ENCODE measurements at places on chromosomes 16 and 17.

- no peak for DNase-seq
Observed at GRCh38 chr16:19029980-19030379, 37.4 kb upstream of the COQ7 start.

DNA sequence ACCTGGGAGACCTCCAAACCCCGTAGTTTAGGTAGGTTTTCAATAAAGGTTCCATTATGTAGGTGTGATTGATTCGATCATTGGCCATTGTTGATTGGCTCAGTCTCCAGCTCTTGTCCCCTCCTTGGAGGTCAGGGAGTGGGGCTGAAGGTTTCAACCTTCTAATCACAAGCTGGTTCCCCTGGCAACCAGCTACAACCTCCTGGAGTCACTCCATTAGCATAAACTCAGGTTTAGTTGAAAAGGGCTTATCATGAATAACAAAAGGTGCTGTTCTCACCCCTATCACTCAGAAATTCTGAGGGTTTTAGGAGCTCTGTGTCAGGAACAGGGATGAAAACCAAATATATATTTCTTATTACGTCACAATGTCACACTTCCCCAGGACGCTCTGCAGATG is 28.5 kb downstream of the TMEM132E start:
- no peak for DNase-seq

DNA sequence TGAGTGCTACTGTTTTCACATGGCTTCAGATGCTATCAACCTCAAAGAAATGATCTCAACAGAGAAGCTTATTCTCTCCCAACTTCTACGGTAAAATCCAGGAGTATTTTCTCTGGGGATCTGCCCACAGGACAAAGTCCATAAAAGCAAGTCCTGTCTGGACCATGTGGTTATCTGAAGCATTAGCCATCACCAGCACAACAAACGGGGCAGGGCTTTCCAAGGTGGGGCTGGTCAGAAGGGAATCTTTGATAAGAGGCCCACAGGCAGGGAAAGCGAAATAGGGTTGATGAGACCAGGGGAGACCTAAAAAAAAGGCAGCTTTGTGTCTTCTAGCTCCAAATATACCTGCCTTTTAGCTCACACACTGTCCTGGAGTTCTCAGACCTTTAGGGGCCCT is 38.7 kb upstream of the CACNG3 start:
- no peak for DNase-seq

- no peak for DNase-seq
Observed at GRCh38 chr17:73589363-73589980, 54.8 kb downstream of the SDK2 start.

DNA sequence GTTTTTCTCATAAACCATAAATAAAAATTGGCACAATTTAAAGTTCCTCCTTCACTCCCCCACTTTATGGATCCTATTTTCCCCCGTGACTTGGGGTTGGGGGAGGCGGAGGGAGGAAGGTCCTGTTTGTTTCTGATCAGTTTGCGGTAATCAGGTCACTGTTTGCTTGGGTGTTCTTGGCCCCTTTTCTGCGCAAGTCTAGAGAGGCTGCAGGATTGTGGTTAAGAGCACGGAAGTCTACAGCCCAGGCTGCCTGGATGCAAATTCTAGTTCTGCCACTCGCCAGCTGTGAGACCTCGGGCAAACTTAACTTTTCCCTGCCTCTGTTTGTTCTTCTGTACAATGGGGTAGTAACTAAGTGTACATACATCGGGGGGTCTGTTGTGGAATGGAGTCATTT is 12.1 kb downstream of the ATP2C2 start:
- DNase-seq = no peak

GRCh38 chr16:10343124-10343760 is 42.6 kb upstream of the ATF7IP2 start:
- DNase-seq = no peak

- no peak for DNase-seq
Observed at GRCh38 chr17:77320485-77321256, 179.9 kb downstream of the SEC14L1 start.

- DNase-seq = peak; percentile 15
Observed at GRCh38 chr17:75487351-75488070, 27.8 kb downstream of the CASKIN2 start.

- peak; percentile 81 for DNase-seq
Observed at GRCh38 chr17:45235416-45236281, 14.0 kb downstream of the FMNL1 start.

DNA sequence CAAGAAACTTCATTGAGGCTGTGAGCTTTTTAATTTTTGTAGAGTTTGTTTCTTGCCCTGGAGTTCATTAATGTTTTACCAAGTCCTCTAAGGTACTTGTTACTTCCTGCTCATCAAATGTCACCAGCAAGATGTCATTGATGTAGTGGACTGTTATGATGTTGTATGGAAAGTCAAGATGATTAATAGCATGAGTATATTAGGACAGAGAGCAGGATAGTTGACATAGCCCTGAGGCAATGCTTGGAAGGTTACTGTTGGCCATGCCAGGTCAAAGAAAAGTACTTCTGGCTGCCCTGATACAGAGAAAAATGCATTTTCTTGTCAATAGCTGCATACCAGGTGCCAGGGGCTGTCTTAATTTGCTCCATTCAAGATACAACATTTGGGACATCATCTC is 6.7 kb downstream of the KRTAP1-5 start:
- DNase-seq = no peak

- no peak for DNase-seq
Observed at GRCh38 chr17:55334285-55334684, 69.5 kb downstream of the HLF start.

GRCh38 chr17:28379814-28380801 is 8.6 kb downstream of the SARM1 start:
- no peak for DNase-seq

GRCh38 chr17:3534881-3535252 is 22.7 kb downstream of the TRPV3 start:
- DNase-seq = no peak

DNA sequence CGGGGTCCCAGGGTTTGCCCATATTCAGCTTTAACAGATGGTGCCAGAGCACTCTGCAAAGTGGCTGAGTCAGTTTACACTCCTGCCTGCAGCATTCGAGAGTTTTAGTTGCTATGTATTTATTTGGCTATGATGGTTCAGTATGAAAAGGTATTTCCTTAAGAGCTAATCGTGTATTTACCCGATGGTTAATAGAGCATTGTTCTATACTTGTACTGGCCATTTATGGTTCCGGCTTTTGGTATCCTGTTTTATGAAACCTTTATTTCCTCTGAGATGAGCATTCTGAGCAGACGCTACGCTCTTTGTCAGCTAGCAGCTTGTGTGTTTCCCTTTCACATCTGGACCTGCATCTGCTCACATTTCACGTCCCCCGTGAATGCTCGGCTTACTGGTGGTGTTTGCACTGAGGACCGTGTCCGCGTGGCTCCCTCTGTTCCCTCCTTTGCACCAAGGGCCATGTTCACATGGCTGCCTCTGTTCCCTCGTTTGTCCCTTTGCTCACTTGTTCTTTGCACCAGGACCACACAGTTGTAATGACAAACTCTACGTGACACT is 149.1 kb upstream of the CHMP6 start:
- DNase-seq = no peak

DNA sequence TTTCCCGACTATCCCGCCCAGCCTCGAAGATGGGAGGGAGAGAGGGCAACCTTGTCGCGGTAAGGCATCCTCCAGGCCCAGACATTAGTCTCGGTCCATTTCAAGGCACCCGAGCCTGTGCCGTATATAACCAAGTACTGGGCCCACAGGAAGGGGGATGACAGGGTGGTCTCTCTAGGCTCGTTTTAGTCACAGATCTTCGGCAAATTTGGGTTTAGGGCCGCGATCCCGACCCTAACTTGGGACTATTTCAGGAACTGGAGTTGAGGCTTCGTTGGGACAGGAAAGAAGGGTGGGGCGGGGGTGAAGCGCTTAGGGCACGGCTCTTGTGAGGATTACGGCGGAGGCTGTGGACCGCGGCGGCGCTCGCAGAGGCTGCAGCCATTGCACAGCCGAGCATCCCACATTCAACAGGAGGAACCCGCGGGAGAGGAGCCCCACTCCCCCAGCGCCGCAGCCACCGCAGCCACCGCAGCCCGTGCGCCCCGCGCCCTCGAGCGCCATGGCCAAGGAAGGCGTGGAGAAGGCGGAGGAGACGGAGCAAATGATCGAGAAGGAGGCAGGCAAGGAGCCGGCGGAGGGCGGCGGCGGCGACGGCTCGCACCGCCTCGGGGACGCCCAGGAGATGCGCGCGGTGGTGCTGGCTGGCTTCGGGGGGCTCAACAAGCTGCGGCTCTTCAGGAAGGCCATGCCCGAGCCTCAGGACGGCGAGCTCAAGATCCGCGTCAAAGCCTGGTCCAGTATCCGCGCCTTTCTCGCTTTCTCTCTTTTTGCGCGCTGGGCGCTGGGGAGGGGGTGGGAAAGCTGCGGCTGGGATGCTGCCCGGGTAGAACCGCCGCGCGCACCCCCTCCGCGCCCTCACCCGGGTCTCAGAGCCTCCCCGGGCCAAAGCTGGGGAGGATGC is at the start of gene VAT1L:
TSS of gene VAT1L (plus strand) at position 384 of the 904 bp plus-strand sequence. CDS start at position 503, 119 bp downstream.
- peak; percentile 3 for DNase-seq

GRCh38 chr17:15303268-15303667 is 38.1 kb downstream of the TEKT3 start:
- DNase-seq = no peak

GRCh38 chr17:73882590-73882989 is 238.3 kb upstream of the SDK2 start:
- DNase-seq = no peak

DNA sequence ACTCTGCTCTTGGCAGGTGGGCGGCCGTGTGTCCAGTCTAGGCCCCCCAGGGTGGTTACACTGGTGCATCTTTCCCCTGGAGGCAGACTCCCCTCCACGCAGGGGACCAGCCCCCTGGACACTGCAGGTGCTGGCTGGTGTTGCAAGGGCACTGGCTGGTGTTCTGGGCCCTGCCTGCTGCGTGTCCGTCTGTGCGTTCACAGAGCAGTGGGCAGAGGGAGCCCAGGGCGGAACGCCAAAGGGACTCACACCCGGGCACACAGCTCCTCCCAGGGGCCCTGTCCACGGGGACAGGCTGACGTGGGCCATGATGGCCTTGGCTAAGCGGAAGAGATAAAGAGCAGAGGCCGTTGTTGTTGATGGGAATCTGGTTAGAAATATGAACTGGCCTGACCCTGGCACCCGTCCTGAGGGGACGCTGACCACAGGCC is 27.3 kb downstream of the ACSF3 start:
- no peak for DNase-seq

DNA sequence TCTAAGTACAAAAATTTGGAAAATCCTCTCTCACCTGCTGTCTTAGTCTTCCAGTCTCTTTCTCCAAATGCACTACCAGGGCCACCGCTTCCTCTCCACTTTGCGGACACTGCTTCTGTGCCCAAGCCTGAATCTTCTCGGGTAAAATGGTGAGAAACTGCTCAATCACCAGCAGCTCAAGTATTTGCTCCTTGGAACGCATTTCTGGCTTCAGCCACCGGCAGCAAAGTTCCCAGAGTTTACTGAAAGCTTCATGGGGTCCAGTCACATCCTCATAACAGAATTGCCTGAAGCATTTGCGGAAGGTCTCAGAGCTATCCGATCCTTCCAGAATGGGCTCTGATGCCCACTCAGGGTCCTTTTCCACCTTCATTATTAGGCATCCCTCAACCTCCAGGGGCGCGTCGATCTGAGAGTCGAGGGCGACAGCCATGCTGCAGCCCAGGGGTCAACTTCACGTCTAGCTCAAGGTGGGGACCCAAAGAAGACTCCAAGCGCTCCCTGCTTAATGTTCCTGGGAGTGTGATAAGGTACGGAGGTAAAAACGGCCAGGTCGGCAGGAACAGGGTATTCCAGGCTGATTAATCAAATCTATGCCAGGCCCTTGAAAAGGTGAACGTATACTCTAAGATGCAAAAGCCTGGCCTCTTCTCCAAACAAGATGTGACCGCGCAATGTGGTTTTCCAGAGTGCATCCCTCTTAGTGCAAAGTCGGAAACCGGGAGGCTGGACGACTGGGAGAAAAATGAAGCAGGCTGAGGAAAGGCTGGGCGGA is 763 bp downstream of the ZKSCAN2 start:
- peak; percentile 3 for DNase-seq

GRCh38 chr17:15184872-15185624 is 80.1 kb downstream of the PMP22 start:
- no peak for DNase-seq
